Activated CD4-positive, alpha-beta T cell treated with anti-CD3 and anti-CD28 coated beads for 1 hour (primary cell): ENCODE measurements at places on chromosomes 3 and 15.

DNA sequence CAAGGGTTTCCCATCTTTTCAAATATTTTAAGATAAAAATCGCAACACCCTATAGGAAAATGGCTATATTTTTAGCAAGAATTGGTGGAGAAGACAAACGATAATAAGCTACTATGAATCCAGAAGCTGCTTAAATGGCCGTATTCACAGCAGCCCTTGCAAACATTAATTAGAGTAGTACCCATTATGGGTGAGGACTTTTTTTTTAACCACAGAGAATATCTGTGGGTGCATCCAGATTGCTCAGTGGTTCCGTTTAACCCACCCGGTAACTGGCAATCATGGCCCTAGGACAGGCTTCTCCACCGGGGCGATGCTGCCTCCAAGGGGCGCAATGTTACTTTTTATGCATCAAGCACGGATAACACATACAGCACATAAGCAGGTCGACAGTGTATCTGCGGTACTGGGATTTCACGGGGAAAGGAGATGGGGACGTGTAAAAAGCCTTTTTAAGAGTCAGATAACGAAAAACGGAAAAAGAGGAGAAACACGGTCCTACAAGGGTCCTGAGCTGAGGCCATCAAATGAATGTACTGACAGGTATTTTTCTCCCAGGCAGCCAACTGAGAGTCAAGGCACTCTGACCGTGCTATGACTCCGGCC is 968 bp upstream of the TMEM266 start:
- DNase-seq: no peak

DNA sequence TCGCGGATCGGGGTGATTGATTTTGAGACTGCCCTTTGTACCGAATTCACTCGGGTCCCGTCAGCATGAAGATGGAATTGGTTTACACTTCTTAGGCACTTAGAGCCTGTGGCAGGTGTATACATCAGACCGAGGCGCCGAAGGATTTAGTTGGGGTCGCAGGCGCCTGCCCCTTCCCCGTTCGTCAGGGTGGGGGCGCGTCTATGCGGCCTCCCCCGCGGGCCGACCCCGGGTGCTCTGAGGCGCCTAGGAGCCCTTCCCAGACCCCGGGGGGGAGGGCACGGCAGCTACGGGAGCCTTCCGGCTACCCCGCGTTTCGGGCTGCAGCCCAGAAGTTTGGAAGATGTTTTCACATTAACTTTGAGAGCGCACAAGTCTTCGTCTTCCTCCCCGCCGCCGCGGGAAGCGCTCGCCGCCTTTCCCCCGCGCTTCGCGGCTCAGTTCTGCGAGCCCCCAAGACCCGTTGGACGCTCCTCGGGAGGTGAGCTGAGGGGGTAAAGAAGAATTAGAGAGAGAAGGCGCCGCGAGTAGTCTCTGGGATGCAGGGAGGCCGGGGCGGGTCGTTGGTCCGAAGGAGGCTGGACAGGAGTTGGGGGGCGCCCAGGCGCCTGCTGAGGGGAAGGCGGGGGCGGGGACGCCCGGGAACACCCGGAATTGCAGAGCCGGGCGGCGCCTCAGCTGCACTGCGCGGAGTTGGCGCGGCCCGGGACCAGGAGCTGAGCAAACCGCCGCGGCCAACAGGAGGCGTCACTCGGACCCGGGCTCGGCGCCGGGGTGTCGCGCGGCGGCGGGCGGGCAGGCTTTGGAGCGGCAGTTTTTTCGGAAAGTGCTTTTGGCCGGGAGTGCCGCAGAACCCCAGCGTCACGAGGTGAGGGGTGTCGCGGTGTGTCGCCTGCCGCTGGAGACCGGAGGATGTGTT is 780 bp downstream of the TIPARP start:
- peak; percentile 25 for DNase-seq

- DNase-seq: no peak
Measured at GRCh38 chr3:81550415-81550814, 211.0 kb downstream of the GBE1 start.

DNA sequence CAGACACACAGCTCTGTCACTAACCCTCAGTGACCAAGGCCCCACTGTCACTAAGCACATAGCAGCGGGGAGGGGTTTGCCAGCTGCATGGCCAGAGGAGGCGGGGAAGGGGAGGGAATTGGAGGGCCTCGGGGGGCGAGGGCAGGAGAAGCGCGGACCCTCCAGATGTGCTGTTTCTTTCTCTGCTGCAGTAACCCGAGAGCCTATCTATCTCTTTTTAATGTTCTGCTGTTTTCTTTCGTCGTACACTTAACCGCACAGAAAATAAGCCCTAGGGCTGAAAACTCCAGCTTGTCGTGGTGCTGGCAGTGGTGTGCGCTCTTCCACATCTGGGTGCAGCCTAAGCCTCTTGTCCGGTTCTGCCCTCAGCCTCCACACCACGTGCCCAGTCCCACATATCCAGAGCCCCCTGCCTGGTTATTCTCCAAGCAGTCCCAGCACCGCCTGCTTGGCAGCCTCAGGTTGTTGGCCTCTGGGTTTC is 51.1 kb downstream of the BDH1 start:
- DNase-seq: no peak

- DNase-seq: no peak
Measured at GRCh38 chr15:98160236-98160635, 199.7 kb downstream of the ARRDC4 start.

- DNase-seq: no peak
Measured at GRCh38 chr3:165464736-165465135, 268.6 kb upstream of the SLITRK3 start.

- DNase-seq: no peak
Measured at GRCh38 chr3:116153174-116153573, 292.1 kb downstream of the LSAMP start.

- DNase-seq: no peak
Measured at GRCh38 chr3:182508919-182509711, 284.2 kb upstream of the ATP11B start.
